ENCODE measurements at places on chromosomes 11 and 22.

DNA sequence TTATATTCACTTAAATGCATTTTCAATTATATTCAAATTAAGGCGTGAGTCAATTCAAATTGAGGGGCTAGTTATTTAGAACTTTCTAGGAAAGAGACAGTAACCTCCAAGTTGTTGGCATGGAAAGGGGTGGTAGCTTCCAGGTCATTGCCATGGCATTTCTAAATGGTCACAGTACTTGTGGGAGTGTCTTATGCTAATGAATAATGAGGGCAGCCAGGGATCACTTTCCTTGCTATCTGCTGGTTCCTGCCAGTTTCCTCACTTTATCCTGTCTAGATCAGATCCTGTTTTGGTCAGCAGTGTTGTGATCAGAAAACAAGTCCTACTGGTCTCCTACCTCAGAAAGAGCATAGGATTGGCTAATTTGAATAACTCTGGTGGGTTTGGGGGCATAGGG lies 21.8 kb upstream of the RNASEH2C start:
- no peak for DNase-seq

GRCh38 chr11:34558211-34558610 lies 44.6 kb upstream of the ELF5 start:
- DNase-seq: no peak

GRCh38 chr22:45670981-45671782 lies 452 bp upstream of the ATXN10 start:
- no peak for DNase-seq

DNA sequence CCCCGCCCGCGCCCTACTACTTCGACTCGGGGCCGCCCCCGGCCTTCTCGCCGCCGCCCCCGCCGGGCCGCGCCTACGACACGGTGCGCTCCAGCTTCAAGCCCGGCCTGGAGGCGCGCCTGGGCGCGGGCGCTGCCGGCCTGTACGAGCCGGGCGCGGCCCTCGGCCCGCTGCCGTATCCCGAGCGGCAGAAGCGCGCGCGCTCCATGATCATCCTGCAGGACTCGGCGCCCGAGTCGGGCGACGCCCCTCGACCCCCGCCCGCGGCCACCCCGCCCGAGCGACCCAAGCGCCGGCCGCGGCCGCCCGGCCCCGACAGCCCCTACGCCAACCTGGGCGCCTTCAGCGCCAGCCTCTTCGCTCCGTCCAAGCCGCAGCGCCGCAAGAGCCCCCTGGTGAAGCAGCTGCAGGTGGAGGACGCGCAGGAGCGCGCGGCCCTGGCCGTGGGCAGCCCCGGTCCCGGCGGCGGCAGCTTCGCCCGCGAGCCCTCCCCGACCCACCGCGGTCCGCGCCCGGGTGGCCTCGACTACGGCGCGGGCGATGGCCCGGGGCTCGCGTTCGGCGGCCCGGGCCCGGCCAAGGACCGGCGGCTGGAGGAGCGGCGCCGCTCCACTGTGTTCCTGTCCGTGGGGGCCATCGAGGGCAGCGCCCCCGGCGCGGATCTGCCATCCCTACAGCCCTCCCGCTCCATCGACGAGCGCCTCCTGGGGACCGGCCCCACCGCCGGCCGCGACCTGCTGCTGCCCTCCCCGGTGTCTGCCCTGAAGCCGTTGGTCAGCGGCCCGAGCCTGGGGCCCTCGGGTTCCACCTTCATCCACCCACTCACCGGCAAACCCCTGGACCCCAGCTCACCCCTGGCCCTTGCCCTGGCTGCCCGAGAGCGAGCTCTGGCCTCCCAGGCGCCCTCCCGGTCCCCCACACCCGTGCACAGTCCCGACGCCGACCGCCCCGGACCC lies 17.4 kb upstream of the ACR start:
- no peak for DNase-seq

- DNase-seq: no peak
Measured at GRCh38 chr22:44003405-44004103, 20.5 kb upstream of the PARVB start.

GRCh38 chr11:44927174-44927661 lies 23.5 kb downstream of the TP53I11 start:
- DNase-seq: peak; percentile 40

DNA sequence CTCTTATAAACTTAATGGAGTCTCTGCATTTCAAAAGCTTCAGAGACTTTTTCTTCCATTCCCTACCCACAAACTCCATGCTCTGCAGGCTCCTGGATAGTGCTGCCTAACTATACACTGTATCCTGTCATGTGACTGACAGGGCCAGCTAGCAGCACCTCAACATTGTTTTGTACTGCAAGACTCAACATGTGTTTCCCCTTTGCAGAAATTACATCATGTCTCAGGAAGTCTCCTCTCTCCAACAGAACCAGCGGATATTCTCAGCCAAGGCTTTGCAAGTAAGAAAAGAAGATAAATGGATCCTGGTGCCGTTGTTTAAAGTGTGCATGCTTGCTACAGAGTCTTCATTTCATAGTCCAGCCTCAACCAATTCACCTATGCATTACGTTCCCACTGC lies 164.0 kb upstream of the UBASH3B start:
- no peak for DNase-seq

DNA sequence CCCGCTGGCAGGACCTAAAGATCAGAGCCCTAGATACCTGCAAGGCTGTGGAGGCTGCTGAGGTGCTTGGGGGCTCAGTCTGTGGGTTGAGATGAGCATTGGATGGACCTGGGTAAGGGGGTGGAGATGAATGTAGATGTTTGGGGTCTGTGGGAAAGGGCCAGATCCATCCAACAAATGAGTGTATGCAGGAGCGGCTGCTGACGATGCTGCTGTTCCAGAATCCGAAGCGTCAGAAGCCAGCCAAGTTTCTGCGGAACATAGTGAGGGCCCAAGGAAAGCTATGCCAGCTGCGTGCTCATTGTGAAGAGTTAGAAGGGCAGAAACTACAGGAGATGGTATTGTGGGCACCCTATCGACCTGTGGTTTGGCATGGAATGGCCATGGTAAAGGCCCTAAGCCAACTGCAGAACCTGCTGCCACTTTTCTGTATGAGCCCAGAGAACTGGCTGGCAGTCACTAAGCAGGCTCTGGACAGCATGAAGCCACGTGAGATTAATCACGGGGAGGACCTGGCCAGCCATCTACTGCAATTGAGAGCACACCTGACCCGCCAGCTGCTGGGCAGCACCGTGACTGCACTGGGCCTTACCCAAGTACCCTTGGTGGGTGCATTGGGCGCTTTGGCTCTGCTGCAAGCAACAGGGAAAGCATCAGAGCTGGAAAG lies 36.6 kb downstream of the RRP8 start:
- no peak for DNase-seq

DNA sequence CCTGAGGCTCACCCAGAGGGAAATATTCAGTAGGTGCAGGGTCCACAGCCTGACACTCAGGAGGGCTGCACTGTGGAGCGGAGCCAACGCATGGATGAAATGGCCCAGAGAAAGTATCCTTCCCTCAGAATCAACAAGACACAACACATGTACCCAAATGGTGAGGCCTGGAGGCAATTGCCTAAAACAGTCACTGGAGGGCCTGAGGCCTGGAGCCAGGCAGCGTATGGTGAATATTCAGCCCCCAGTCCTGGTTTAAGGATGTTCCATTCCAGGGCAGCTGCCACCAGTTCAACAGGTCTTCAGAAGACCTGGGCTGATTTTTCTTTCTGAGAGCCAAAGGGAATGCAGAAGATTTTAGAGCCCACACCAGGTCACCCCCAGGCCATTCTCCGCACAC lies 264.8 kb downstream of the INSC start:
- DNase-seq: no peak

DNA sequence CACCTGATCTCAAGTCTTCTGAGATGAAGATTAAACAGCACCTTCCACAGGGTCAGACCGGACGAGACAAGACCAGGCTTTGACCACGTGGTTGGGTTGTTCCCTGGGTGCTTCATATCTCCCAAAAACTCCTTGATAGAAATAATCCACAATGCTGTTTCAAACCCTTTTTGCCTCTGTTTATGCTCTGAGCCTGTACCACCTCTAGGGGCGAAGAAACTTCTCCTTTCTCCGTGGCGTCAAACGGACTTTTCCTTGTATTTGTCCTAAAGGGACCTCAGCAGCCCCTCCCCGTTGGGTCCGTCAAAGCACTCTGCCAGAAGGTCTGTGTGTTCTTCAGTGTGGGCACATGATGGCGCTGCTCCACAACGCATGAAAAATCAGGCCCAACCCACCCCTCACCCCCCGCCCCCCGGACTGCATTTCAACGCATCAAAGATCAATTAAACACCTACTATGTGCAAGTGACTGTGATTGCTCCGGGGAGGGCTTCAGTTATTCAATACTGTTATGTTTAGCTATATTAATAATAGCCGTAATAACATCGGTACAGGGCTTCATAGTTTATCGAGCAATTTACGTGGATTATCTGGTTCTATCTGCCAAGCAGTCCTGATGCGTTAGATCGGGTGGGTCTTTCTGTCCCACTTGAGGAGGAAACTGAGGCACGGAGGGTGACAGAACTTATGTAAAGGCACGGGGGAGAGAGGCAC lies 17.3 kb upstream of the EIF3D start:
- no peak for DNase-seq

- no peak for DNase-seq
Measured at GRCh38 chr11:101860696-101861427, 53.9 kb upstream of the CEP126 start.

GRCh38 chr11:120579611-120580031 lies 68.1 kb downstream of the GRIK4 start:
- no peak for DNase-seq

DNA sequence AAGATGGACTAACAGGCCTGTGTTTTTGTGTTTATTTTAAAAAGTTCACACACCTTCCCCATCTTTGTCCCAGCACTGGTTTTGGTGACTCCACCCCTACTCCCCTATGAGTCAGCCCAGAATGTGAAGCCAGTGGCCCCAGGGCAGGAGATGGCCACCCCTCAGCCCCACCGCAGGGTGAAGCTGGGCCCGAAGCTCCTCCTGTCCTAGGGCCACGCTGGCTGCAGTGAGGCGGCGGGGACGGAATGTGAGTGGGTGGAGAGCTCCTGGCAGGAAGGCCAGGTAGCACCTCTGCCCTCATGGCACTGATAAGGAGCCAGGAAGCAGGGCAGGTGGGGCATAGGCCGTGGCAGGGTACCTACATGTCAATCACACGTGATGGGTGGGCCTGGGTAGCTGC lies 39.9 kb downstream of the SGSM3 start:
- DNase-seq: no peak

DNA sequence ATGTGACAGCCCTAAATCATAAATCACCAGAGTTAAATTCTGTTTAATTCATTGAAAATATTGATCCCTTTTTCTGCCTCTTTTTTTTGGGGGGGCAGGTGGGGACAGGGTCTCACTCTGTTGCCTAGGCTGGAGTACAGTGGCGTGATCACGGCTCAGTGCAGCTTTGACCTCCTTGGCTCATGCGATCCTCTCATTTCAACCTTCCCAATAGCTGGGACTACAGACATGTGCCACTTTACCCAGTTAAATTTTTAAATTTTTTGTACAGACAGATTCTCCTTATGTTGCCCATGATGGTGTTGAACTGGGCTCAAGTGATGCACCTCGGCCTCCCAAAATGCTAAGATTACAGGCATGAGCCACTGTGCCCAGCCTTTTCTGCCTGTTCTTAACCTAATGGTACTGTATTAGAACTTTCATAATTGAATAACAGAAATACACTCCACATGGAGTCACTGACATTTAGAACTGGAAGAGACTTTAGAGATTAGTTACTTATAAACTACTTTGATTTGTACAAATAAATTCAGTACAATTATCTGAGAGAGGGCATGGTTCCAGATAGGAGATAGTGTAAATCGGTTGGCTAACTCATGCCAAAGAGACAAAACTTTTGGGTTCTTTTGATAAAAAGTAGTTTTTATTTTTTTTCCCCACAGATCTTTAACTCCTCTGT lies 76.4 kb upstream of the PRODH start:
- no peak for DNase-seq

DNA sequence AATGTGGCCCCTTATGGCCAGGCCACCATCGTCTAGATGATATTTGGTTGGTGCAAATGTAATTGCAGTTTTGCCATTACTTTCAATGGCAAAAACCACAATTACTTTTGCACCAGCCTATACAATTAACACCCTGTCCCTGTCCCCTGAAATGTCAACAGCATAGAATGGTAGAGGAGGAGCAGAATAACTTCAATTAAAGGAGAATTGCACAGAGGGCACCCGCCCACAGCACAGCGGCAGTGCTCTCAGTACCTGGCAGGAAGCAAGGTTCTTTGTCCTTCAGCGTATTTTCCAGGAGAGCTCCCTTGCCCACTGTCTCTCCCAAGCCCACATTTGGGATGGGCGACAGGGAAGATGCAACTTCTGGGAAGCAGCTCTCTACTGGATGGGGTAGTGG lies 115.3 kb downstream of the TRIM29 start:
- no peak for DNase-seq

- no peak for DNase-seq
Measured at GRCh38 chr11:1447845-1448825, 38.4 kb downstream of the MOB2 start.

- DNase-seq: no peak
Measured at GRCh38 chr22:49406047-49406650, 421.5 kb downstream of the BRD1 start.

DNA sequence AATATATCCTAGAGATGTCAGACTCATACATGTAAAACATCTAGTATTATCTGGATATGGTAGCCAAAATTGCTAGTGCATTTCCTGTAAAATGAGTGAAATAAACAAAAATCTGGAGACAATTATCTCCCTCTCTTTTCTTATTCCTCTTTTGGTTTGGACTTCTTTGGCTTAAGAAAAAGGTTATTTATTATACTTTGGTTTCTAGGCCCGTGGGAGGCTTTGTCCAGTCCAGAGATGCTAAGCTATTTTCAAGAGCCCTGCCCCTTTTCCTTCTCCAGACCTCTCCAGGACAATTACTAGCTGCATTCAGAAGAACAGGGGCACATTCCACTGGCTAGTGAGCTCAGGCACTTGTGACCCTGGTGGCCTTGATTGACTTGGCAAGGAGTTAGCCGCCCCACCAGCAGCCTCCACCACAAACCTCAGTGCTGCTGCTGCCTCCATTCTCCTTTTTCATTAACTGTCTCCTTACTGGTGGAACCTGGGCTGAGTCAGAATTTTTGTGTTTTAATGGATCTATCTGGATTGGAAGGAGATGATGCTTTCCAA lies 747.3 kb upstream of the TENM4 start:
- no peak for DNase-seq

DNA sequence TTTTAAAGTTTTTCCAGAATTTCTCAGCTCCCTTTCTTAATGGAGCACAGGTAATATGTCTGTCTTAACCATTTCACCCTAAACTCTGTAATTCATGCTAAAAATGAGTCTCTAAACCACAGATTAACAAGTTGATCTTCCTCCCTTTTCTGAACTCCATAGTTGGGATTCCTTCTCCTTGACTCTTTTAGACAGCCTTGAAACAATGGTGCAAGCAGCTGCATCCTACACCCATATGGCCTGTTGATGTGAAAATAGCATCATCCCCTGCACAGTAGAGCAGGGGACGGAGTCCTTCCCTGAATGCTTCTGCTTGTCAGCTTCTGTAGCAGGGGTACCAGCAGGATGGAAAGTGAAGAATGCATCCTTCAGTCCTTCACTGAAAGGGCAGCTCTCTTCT lies 192.8 kb upstream of the SORL1-AS1 start:
- no peak for DNase-seq

GRCh38 chr11:11349870-11350337 lies 3.1 kb downstream of the CSNK2A3 start:
- DNase-seq: peak; percentile 89

- no peak for DNase-seq
Measured at GRCh38 chr11:64314805-64315561, 2.4 kb downstream of the TRMT112 start.

All from HS-27A (cell line).